ENCODE measurements at places on chromosomes 6 and 20.

DNA sequence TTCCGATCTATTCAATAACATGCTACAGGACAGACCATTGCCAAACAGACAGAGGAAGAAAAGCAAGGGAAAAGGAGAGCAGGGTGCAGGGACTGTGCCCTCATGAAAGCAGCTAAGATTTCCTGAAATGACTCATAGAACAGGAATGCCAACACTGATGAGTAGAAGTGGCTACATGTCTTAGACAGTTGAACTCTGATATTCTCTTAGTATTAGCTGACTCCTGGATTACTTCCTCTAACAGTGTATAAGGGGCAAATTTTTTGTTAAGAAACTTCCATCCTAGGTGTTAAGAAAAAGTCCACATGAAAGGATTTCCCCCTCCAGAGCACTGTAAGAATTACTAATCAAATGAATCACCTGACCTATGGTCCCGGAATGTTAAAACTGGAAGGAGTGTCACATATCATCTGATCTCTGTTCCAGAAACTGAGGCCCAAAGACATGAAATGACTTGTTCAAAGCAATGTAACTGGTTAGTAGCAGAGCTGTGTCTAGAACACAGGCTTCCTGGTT lies 224.9 kb downstream of the IBTK start:
- DNase-seq = no peak

DNA sequence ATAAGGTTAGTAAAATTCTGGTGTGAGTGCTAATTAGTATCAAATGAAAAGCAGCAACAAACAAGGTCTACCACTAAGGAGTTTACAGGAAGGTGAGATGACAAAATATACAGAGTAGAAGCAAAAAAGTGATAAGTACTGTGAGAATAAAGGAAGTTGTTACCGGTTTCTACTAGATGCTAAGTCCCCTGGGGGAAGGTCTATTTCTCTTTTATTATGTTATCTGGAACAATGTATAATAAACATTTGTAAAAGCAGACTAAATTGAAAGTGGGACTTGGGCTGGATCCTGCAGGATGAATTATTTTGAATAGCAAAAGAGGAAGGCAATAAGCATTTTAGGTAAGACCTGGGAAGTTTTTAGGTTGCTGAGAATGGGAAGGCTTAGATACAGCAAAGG lies 158.7 kb upstream of the SLC22A16 start:
- no peak for DNase-seq

- DNase-seq = no peak
These were observed 25.7 kb upstream of the IRF4 start for GRCh38 chr6:365835-366234.

GRCh38 chr20:51087266-51087665 lies 64.4 kb upstream of the KCNG1 start:
- no peak for DNase-seq

- DNase-seq = no peak
These were observed 135.7 kb downstream of the SYNDIG1 start for GRCh38 chr20:24604966-24605665.

- DNase-seq = no peak
These were observed 26.8 kb downstream of the PAQR8 start for GRCh38 chr6:52388790-52389189.

- DNase-seq = no peak
These were observed 15.0 kb downstream of the ELOVL5 start for GRCh38 chr6:53333439-53334408.

DNA sequence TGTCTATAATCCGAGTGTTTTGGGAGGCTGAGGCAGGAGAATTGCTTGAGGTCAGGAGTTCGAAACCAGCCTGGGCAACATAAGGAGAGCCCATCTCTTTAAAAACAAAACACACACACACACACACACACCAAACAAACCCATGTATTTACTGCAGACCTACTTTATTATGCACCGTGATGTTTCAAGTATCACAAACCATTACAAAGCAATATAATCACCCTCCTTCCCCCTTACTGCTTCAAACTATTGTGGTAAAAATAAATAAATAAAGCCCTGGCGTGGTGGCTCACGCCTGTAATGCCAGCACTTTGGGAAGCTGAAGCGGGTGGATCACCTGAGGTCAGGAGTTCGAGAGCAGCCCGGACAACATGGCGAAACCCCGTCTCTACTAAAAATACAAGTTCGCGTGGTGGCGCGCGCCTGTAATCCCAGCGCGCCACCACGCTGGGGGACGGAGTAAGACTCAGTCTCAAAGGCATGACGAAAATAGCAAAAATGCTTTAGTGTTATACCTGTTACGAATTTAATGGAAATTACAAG lies 1.5 kb downstream of the TBCC start:
- no peak for DNase-seq

DNA sequence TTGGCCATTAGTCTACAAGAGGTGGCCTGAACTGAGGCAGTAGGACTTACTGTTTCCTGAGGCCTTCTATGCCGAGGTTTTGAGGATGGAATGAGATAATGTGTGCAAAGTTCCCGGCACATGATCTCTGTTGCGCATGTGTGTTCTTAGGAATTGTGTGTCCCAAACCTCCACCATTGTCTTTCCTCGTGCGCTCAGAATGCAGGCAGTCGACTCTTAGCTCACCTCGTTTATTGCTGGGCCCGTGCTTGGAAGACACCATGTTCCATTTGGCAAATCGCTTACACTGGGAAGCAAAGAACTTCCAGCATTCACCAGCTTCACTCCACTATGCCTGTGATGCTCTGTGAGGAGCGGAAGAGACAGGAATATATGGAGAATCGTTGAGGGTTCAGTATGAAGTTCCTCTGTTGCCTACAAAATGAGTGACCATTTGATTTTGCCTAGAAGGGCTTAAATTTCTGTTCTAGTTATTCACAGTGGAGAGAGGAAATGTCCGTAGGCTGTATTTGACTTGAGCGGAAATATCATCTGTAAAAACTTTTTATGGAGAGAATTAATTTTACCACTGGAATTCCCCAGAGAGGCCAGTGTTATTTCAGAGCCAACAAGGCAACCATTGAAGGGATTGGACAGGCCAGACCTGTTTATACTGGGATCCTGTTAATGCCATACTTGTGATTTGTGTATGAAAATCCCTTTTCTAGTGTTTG lies 75.7 kb upstream of the CLDN20 start:
- no peak for DNase-seq

DNA sequence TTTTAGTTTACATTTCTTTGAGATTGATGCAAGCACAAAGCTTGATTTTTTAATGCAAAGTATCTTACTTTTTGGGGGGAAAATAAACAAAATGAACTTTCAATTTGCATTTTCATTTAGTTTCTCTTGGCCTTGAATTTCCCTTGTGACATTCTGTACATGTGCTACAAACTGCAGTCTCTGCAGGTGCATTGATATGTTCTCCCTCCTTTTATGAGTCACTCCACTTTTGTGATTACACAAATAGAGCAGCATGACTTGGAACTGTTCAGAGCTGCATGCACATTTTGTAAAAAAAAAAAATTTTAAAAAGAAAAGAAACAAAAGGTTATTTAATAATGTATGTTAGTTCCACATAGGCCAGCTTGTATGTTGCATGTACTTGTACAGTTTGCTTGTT lies 220.0 kb upstream of the KCNQ5 start:
- DNase-seq = no peak

All from stimulated activated CD4-positive, alpha-beta T cell treated with anti-CD3 and anti-CD28 coated beads, Interleukin-1b, Interleukin-23, amount 100 ng/mL, for 1 hour (primary cell).